ENCODE measurements at places on chromosomes 7 and 10.

- no peak for DNase-seq
Observed at GRCh38 chr7:22213081-22213480, 143.9 kb downstream of the RAPGEF5 start.

DNA sequence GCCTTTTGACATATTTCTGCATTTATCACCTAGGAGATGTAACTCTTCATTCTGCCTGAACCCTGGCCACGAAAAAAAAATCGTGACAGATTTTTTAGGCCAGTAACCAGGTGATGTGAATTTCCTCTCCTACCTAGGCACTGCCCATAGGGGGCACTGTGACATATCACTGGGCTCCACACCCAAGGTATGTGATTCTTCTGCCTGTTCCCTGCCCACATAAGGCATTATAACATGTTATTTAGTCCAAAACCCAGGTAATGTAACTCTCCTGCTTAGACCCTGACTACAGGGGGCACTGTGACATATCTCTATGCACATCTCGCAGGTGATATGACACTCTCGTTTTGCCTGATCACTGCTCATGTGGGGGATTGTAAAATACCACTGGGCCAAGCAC is 29.5 kb upstream of the ZNF107 start:
- DNase-seq: no peak

DNA sequence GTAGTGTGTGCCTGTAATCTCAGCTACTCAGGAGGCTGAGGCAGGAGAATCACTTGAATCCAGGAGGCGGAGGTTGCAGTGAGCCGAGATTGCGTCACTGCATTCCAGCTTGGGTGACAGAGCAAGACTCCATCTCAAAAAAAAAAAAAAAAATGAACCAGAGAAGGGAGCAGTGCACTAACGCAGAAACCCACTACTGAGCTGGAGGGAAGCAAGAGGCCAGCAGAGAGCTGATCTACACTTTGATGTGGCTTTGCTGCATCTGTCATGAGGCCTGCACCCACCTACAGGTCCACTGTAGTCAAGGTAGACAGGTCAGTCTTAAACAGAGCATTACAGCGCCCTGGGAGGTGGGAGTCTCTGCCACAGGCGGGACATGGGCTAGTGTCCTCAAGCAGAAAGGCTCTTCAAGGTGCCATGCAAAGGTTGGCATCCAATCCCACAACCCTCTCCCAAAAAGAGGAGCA is 30.0 kb downstream of the MAT1A start:
- DNase-seq: no peak

- no peak for DNase-seq
Observed at GRCh38 chr10:95440756-95441546, 120.2 kb downstream of the SORBS1 start.

DNA sequence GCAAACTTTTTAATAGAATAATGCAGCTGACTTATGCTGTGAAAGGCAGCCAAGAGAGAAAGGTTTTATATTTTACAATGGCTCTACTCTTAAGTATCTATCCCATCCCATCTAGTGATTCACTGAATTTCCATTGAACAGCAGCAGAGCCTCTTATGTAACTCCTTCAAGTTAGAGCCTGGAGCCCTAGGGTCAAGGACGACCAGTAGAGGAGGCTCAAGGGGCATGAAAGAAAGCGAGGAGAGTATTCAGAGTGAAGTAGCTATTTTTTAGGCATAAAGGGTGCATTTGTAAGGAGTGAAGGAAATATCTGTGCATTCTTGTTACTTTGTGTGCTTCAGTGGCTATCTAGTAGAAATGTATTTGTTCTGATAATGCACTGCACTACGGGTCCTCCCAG is 180.2 kb upstream of the TPK1 start:
- no peak for DNase-seq

DNA sequence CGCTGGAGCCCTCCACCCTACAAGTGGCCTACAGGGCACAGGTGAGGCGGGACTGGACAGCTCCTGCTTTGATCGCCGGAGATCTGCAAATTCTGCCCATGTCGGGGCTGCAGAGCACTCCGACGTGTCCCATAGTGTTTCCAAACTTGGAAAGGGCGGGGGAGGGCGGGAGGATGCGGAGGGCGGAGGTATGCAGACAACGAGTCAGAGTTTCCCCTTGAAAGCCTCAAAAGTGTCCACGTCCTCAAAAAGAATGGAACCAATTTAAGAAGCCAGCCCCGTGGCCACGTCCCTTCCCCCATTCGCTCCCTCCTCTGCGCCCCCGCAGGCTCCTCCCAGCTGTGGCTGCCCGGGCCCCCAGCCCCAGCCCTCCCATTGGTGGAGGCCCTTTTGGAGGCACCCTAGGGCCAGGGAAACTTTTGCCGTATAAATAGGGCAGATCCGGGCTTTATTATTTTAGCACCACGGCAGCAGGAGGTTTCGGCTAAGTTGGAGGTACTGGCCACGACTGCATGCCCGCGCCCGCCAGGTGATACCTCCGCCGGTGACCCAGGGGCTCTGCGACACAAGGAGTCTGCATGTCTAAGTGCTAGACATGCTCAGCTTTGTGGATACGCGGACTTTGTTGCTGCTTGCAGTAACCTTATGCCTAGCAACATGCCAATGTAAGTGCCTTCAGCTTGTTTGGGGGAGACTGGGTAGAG is at the start of gene COL1A2:
TSS of gene COL1A2 (plus strand) at position 459 of the 704 bp plus-strand sequence. CDS start at position 596, 137 bp downstream.
- no peak for DNase-seq

- DNase-seq: no peak
Observed at GRCh38 chr10:75814014-75814413, 382.6 kb downstream of the LRMDA start.

- no peak for DNase-seq
Observed at GRCh38 chr10:44242091-44242490, 142.8 kb downstream of the CXCL12 start.

- no peak for DNase-seq
Observed at GRCh38 chr7:105027176-105027853, 13.3 kb downstream of the KMT2E start.

GRCh38 chr10:19839090-19839489 is 22.9 kb downstream of the PLXDC2 start:
- DNase-seq: no peak

All from NCI-H226 (cell line).